ENCODE measurements at places on chromosomes 5 and 9.

GRCh38 chr5:107284822-107285525 lies 385.8 kb downstream of the EFNA5 start:
- no peak for DNase-seq

- no peak for DNase-seq
These were observed 412.6 kb upstream of the PAPPA start for GRCh38 chr9:115740986-115741385.

DNA sequence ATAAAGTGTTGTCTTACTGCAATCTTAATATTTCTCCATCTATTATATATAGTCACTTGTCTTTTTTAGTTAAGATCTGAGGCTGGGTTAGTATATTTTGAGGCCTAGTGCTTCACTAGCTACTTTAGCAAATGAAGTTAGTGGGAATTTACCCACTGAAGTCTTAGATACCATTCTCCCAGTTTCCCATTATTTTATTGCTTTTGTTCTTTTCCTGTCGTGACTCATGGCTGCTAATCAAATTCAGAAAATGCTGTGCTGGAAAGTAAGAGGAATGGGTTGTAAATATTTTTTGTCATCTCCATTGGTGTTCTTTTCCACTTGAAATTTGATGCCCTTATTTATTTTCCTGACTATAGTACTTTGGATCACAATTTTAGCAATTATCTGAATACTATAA lies 14.2 kb downstream of the TCERG1 start:
- no peak for DNase-seq

DNA sequence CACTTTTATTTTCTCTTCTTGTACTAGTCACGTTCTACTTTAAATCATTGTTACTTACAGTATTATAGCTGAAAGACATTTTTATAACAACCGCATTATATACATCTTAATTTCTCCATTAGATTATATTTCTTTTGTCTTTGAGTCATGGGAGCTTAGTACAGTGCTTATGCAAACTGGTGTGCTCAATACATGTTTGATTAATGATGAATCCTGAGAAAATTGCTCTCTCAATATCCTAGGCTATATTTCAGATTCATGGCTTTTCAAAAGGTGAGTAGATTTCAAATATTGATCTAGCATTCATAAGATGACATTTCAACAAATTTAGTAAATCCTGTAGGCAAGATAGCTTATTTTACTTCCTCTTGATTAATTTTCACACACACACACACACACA lies 102.2 kb upstream of the FST start:
- DNase-seq: no peak

- no peak for DNase-seq
These were observed 44.7 kb upstream of the HTR4 start for GRCh38 chr5:148699028-148699427.

GRCh38 chr9:98372077-98372836 lies 116.8 kb upstream of the TBC1D2 start:
- no peak for DNase-seq

- DNase-seq: no peak
These were observed 48.3 kb upstream of the EGFL7 start for GRCh38 chr9:136614372-136614922.

DNA sequence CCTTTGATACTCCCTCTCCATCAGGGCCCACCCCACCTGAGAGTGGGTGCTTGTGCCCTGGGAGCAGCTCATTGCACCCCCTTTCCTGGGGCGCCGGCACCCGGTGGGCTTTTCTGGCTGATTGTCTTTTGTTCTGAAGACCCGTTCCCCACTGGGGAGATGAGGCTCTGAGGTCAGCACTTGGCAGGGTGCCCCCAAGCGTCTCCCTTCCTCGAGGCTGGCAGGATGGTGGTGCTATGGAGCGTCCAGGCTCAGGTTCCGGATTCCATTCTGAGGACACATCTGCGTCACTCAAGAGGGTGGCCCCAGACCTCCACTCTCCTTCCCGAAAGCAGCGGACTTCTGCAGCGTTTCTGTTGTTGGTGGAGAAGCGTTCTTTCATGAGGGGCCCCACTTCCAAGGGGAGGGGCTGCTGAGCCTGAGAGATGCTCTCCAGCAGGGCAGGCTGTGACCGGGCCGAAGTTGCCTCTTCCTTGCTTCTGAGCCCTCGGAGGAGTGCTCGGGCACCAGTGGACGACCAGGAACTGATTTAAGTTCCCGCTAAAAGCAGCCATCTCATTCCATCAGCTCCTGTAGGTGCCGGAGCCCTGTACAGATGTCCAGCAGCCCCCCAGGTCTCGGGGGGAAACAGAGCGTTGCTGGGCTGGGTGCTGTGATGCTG lies 42.2 kb downstream of the COL5A1 start:
- no peak for DNase-seq

DNA sequence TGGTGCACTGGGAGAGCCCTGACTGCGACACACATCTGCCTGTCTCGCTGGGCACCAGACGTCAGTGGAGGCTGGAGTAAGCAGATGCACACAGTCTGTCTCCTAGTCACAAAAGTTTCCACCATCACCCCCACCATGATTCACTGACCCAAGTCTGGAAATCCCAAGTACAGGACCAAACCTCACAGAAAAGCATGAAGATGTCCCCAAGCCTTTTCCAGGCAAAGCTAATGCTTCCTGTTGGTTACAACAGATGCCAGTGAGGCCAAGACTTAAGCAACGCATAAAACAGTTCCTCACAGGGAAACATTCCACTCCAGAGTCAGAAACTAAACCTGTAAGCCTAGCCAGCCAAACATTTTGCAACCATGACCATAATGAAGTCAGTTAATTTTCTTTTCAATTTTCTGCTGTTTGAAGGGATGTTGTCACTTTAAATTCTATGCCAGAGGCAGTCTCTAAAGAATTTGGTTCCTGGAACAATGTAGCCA lies 259.3 kb upstream of the SLC30A5 start:
- DNase-seq: no peak

All from WTC11 (cell line).